ENCODE measurements at places on chromosomes 6 and 20.

DNA sequence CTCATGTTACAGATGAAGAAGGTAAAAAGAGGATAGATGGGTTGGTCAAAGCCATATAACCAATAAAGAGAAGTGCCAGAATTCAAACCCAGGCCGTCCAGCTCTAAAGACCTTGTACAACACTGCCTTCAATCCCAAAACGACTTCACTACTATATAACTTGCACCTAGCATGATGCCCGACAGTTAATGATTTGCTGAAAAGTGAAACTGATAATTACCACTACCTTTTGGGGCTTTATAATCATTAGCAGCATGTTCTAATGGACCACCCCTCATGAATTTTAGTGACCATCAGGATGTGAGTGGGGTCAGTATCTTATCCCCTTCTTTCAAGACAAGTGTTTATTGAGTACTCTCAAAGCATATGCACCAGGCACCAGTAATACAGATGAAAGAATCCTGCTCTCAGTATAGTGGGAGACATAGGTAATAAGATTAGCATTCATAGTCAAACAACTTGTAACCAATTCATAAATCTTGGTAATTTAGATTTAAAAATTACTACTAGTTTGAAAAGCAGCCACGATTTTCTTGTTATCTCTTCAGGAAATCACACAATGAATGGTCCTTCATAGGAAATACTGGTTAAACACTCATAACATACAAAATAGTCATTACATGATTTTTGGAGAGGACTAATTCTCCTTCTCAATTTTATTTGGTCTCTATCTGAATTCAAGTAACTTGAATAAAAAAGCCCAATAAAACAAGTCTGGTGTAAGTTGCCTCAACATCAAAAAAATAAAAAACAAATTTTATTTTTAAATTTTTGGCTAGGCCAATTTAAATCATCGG lies 98.0 kb downstream of the EPB41L2 start:
- DNase-seq, result no peak

DNA sequence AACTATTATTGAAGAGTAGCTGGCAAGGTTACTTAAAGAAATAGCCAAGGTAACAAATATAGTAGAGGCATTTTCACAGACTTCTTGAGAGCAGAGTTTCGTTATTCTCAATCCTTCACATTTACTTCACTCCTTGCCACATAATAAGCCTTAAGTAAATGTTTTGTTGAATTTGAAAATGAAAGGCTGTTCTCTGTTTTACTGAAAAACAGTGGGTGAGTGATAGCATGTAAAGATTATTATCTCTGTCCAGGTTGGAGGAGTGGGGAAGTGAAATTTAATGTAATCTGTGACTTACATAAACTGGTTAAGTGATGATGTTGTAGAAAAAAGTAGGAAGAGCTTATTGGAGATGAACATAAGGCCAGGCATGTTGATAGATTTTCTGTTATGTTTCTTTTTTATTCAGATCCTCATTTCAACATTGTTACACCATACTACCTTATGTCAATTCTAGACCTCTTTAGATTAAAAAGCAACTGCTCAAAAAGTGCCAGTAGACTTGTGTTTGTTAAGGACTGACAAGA lies 55.0 kb downstream of the QKI start:
- DNase-seq, result no peak

DNA sequence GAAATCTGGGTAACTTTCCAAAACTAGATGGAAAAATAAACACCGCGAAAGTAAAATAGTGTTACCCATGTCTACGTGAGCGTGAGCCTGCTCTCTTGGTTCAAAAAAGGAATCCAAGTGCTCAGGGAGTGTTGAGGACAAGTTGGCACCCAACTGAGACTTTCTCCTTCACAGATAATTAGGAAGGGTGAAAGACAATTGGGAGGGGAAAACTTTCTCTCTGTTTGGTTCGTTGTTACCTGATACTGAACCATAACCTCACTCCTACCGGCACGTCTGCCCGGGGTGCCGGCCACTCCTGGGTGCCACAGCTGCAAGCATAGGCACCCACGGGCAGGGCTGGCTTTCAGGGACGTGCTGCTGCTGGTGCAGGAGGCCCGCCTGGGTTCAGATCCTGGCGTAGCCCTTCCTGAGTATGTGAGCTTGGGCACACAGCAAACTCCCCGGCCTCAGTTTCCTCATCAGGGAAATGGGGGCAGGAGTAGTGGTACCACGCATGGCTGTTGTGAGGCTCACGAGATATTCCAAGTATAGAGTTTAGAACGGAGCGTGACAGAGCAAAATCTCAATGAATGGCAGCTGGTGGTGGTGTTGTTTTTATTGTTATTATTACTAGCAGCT lies 38.2 kb upstream of the PMEPA1 start:
- DNase-seq, result no peak

DNA sequence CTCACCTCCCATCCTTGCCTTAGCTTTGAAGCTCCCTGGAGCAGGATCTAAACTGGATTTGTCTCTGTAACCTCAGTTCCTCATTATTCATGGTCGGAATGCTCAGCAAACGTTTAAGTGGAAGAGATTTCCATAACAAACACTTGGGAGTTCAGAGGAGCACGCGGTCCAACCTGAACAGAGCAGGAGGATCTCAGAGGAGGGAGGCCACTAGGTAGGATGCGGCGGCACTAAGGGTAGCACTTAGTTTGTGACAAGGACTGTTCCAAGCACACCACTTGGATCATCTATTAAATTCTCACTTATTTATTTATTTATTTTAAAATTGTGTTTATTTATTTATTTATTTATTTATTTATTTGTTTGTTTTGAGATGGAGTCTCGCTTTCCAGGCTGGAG lies 13.3 kb upstream of the CCN5 start:
- no peak for DNase-seq

DNA sequence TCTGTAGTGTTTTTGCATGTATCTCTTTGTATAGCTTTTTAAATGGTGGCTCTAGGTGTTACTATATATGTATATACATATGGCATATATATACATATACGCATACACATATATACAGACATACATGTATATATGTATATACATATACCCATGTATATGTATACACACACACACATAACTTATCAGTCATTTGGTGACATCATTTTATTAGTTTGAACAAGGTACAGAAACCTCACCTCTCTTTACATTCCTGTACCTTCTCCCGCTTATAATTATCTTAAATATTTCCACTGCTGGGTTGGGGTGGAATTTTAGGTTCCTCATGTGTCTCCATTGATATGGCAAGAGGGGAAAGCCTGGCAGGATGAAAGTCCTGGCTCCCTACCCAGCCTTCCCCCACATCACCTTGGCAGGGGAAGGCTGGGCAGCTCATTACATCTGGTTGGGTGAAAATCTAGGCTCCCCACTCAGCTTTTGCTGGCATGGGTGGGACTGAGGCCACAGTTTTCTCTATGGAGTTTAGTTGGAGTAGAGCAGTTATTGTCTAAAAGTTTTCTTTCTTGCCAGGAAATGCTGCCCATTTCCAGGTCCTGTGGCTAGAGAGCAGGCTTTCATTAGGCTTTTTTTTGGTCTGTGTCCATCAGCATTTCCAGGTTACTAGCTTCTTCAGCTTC lies 7.6 kb downstream of the GLO1 start:
- DNase-seq, result no peak

DNA sequence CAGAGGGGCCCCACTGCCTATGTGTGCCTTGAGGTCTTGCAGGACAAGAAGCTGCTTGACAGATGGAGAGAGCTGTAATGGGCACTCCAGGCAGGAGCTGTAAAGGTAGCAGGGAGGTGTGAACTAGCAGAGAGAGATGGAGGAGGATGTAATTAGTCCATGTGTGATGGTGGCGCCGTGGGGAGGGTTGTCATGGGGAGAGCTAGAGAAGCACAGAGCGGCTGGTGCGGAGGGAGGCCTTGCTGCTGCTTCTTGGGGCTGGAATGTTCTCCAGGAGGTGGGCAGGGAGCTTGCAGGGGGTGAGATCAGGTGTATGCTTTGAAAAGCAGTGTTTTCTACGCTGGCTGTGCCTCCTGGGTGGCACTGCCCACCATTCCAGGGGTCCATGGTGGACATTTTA lies 32.1 kb downstream of the APCDD1L start:
- DNase-seq, result no peak

DNA sequence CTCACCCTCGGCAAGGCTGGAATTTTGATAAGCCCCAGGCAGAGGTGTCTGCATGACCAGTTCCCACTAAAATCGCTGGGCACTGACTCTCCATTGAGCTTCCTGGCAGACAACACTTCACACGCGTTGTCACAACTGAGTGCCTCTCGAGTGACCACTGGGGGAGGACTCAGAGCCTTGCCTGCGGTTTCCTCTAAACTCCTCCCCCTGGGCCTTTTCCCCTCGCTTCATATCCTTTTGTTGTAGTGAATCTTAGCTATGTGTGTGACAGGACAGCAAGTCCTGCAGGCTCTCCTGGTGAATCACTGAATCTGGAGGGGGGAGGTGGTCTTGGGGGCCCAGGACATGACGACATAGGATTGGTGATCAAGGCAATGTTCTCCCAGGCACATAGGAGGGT lies 670.8 kb downstream of the PRKN start:
- no peak for DNase-seq

GRCh38 chr6:25942561-25943147 lies 12.2 kb upstream of the SLC17A2 start:
- no peak for DNase-seq

- DNase-seq, result no peak
These were observed 5.7 kb upstream of the RPS6KA2 start for GRCh38 chr6:166632731-166633130.

DNA sequence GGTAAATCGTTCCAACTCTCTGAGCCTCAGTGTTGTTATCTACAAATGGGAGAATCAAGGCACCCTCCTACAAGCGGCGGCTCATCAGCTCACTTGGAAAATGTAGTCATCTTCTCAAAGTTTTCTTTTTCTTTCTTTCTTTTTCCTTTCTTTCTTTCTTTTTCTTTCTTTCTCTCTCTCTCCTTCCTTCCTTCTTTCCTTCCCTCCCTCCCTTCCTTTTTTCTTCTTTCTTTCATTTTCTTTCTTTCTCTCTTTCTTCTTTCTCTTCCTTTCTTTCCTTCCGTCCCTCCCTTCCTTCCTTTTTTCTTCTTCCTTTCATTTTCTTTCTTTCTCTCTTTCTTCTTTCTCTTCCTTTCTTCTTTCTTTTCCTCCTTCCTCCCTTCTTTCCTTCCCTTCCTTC lies 55.0 kb upstream of the TGM3 start:
- no peak for DNase-seq

GRCh38 chr20:38453941-38454340 lies 18.7 kb upstream of the RALGAPB start:
- no peak for DNase-seq

DNA sequence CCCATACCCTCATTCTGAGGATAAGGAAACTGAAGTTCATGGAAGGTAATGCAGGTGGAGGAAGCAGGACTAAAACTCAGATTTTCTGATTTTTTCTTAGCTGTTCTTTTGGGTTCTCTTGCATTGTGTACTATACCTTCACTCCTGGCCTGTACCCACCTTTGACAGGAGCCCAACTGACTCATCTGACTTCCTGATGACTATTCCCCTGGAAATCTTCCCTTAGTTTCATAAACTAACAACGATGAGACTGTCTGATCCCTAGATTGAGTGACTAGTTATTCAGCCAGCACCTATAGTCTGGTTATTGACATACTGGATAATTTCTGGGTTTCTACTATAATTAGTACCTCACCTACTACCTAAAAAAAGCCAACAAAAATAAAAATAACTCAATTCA lies 10.1 kb downstream of the CRYBG1 start:
- DNase-seq, result no peak

DNA sequence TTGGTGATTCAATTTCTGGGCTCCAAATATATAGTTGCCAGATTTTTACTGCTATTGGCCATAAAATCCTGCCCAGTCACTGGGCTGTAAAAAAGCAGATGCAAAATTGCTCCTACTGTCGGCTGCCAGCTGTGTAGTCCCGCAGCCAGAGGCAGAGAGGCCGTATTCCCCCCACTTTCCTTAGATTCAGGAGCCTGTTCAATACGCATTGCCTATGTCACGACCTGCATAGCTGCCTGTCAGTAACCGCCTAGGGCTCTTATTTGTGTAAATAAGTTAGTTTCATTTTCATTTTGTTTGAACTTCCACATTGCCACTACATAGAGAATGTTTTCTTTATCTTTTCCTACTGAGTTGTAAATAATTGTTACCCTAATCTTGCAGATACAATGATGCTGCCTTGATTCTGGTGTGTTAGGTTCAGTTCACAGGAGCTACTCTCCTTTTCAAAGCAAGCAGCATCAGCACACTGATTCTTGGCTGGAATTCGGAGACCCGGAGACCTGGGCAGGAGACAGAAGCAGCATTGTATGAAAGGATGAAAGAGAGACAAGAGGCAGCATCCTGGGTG lies 46.0 kb upstream of the UST start:
- DNase-seq, result no peak

DNA sequence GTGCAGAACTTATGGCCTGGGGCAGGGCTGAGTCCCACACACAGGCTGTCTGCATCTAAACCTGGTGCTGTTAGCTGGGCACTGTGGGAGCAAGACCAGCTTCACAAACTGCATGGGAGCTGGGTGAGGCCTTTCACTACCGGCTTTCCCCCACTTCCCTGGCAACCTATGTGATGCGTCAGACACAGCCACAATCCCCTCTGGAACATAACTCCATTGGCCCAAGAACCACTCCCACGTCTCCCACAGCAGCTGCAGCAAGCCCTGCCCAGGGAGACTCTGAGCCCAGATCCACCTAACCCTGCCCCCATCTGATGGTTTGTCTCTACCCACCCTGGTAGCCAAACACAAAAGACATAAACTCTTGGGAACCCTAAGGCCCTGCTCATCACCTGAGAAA lies 9.3 kb downstream of the WDR27 start:
- DNase-seq, result no peak

DNA sequence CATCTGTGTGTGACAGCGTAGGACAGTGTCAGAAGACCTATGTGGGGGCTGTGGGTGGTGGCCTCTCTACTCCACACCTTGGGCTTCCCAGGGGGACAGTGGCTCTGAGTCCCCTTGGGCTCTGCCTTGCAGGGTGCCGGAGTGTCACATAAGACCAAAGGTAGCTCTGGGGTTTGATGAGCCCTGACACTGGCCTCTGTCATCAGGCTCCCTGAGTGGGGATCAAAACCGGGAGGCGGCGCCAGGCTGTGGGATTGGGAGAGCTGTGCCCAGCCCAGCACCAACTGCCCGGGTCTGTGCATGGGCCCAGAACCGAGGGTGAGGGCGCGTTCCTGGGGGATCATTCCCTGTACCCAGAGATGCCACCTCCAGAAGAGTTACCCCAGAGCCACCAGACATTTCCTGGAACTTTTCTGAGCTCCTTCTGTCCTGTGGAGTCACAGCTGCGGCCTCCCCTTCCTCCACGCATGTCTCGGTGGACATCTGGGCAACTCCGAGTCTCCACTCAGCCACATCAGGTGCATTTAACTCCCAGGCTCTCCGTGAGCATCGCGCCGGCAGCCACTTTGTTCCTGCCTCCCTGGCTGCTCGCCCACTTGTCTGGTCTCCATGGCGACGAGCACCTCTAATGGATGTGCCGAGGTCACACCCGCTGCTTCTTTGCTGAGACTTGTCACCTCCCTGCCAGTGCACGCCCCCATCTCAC lies 94.7 kb downstream of the TMEM242 start:
- DNase-seq, result no peak

- no peak for DNase-seq
These were observed 5.2 kb upstream of the BTN2A2 start for GRCh38 chr6:26377719-26378118.
